NCI-H446 treated with DMSO at 0.1 percent for 48 hours (cell line): ENCODE measurements at places on chromosomes 12 and 14.
A peak's percentile ranks its signal among the peaks of the same experiment; 100 is the strongest.

DNA sequence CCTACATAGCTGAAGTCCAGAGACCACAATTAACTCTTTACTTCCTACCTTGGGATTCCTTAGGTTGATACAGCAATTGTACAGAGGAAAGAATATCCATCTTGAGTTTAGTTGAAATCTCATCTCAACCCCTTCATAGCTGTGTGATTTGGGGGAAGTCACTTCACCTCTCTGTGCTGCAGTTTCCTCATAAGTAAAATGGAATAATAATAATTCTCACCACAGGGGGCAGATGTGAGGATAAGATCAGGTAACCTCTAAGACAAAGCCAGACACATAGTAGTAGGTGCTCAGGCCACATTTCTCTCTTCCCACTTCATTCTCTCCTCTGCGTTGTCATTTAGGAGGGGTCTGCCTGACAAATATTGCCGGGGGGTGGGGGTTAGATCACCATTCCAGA lies 6.7 kb downstream of the FOXN4 start:
- DNase-seq = no peak

DNA sequence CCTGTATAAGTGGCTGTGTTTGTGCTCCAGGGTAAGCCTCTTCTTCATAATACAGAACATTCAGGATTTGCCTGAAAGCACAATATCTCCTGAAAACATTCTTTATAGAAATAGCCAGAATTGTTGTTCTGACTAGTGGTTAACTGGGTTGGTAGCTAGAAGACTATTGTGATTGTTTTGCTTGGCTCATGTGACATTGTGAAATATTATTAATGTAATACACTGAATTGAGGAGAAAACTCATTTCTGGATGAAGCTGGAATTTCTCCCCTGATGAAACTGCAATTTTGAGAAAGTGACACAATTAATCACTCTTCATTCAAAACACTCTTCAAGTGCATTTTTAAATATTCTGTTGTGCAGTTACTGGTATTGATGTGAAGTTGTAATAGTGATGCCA lies 172.3 kb upstream of the PTPRQ start:
- no peak for DNase-seq

DNA sequence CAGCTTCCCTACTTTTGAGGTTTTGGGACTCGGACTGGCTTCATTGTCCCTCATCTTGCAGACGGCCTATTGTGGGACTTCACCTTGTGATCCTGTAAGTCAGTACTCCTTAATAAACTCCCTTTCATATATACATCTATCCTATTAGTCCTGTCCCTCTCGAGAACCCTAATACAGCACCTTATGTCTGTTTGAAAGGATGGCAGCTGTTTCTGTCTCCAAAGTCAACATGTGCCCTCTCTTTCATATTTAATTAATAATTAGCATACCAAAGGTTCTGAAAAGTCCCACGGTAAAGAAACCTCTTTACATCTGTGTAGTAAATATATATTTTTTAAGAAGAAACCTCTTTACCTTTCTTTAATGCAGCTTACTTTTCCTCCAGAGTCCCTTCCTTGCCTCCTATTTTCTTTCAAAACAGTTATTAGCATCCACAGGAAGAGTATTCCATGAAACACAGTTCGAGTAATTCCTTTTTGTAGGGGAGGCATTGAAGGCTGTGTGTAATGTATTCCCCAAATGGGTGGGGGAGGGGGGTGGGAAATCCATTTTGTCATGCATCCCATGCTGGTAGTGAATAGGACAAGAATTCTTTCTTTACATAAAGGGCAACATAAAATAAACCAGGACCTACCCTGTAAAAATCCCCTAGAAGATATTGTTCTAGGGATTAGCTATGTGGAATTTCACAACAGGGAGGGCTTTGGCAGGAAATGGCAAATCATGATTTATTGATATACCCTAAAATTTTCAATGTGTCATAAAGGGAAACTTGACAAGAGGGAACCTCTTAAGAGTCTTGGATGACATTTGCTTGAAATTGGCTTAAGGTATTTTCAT lies 241.5 kb downstream of the SUDS3 start:
- no peak for DNase-seq

DNA sequence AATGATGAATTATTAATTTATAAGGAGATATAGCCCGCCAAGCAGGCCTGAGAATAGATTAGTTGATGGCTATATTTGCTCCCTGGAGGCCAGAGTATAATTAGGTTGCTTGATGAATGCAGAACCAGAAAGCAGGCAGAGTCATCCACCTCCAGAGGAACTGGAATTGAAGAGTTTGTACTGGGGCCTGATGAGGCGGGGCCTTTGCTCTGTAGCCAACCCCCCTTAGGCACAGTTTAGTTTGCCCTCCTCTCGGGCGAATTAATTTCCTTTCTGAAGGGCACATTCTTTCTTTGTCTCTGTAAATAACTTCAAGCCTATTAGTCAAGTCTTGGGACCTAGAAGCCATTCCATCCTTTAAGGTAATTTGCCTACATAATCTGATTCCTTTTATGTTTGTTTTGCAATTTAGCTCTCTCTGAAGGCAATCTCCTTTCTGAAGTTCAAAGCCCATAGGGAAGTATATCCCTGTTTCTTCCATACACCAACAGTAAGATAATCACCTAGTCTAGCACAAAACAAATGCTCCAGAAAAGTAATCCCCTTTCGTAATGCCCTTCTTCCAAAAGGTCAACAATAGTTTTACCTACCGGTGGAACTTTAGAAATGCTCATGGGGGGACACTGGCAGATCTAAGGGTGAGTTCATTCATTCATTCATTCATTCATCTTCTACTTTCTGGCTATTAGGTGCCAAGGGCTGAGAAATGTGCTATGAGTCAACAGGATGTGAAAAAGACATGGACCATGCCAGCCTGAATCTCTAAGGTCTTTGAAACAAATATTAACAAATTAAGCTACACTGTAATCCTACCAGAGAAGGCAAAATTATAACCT lies 84.8 kb upstream of the NUDT4 start:
- no peak for DNase-seq

DNA sequence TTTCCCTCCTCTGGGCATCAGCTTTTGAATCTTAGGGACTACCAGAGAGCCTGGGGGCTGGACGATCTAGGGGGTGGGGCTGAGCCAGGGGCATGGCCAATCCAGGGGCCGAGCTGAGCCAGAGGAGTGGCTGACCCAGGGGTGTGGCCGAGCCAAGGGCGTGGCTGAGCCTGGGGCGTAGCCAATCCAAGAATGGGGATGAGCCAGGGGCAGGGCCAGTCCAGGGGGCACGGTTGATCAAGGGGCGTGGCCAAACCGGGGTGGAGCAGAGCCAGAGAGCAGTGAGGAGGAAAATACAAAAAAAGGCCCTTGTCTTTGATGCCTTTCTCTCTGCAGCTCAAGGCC lies 219.3 kb upstream of the NOS1 start:
- DNase-seq = no peak

DNA sequence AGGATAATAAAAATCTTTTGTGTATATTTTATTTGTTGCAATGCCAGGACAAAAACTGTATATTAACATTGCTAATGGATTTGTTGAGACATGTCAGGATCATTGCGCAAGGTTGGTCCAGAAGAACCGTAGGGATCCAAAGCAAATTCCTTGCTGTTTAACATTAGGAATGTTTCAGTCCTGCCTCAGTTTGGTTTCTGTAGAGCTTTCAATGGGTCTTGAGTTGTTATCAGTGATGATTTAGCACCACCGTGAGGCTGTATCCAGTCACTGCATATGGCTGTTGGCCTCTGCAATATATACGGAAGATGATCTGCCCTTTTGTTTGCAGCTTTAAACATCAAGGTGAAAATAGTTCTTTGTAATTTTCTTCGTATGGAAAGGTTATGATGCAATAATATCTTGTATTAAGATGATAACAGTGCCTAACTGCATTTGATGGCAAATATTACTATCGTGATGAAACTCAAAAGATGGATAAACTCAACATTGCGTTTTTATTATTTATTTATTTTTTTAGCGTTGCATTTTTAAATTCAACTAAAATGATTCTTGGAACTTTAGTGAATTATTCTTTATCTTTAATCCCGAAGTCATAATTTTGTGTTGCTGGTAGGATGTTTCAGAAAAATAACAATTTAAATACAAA lies 231.2 kb downstream of the AKAP6 start:
- peak; percentile 54 for DNase-seq

DNA sequence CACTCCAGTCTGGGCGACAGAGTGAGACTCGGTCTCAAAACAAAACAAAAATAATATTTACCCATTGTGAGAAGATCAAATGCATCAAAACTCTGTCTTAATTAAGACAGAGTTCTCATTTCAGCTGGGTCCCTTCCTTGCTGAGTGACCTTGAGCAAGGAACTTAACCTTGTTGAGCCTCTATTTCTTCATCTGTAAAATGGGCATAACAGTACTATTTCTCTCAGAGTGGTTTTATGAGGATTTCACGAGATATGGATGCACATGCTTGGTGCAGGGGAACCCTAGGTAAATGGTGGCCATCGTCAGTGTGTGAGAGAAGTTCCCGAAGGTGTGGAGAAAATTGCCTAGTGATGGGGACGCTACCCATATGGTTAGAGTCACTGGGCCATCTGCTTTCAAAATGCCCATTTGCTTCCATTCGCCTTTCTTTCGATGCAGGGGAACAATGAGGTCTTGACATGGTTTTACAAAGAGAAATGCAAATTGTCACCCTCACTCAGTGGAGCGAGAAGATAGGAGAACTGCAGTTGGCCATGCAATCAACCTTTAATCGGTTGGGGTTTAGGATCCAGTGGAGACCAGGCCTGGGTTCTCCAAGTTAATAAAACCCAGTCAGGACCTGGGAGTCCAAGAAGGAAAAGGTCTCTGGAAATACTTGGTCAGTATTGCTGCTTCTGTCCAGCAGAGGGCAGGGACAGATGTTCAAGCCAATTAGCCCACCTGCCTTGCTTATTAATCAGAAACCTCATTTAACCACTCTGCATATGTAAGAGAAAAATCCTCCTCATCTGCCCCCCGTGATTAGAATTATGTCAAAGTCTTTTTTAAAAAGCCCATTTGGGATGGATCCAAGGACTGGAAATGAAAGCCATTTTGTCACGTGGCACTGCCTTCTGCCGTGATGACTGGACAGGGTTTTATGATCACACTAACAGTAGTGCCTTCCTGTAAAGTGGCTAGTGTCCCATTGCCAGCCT lies 37.2 kb downstream of the CFAP251 start:
- DNase-seq = no peak

- no peak for DNase-seq
Observed at GRCh38 chr12:111624540-111624939, 25.4 kb upstream of the ATXN2 start.

DNA sequence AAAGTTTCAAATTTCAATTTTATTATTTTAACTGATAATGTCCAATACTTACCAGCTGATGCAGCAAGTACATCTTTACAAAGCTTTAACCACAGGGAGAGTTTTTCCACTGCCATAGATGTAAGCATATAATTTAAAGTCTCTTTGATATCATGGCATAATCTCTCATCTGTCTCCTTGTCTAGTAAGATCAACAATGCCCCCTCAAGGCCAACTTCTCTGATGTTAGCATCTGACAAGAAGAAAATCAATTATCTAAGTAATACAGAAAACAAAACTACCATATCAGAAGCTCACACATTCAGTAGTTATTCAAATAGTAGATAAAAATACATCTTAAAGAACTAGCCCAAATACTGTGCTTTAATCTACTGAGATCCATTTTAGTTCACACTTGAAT lies 94.2 kb downstream of the HEATR5A start:
- peak; percentile 27 for DNase-seq

- DNase-seq = no peak
Observed at GRCh38 chr14:76696791-76697190, 64.5 kb upstream of the VASH1 start.

- no peak for DNase-seq
Observed at GRCh38 chr12:17148706-17149105, 542.7 kb upstream of the LMO3 start.

- DNase-seq = no peak
Observed at GRCh38 chr12:93427779-93428564, 13.8 kb downstream of the UBE2N start.

DNA sequence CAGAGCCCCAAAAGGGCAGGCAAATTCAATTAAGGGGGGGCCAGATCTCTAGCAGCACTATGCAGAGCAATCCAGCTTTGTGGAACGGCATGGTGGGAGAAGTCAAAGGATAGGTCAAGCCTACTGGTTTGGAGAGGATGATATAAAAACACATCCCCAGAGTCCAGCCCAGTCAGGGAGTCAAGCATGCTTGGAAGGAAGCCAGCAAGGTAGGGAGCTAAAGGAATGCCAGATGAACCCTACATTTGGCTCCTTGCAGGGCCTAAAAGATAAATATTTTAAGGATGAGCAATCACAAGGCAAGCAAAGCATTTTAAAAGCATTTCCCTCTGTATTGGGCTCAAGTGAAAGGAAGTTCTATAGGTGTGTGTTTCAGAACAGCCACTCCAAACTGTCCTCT lies 21.4 kb downstream of the KCTD10 start:
- no peak for DNase-seq

DNA sequence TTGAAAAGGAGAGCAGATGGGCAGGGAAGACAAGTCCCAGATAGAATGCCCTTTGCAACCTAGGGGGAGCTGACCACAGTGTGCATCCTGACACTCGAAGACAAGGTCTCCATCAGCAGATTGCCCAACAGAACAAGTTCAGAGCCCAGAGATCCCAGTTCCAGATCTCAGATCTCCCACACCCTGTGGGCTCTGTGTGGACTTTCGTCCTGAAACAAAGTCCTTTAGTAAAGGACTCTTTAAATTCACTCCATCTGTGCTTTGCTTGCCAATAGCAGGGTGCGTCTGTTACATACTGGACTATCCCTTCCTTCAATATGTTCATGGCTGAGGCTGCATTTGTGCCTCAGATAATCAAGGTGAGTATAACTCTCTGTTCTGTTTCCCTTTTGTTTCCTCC lies 8.7 kb upstream of the C1RL start:
- no peak for DNase-seq

GRCh38 chr12:40261937-40262336 lies 37.1 kb downstream of the LRRK2 start:
- no peak for DNase-seq

- no peak for DNase-seq
Observed at GRCh38 chr14:25056688-25057078, 6.7 kb upstream of the STXBP6 start.

- DNase-seq = no peak
Observed at GRCh38 chr12:81207664-81208063, 129.8 kb downstream of the ACSS3 start.

GRCh38 chr12:71840231-71840847 lies 780 bp downstream of the TBC1D15 start:
- DNase-seq = no peak

GRCh38 chr12:108257004-108257403 lies 82.1 kb downstream of the CMKLR1 start:
- no peak for DNase-seq

GRCh38 chr12:40647651-40648050 lies 44.6 kb upstream of the CNTN1 start:
- no peak for DNase-seq

DNA sequence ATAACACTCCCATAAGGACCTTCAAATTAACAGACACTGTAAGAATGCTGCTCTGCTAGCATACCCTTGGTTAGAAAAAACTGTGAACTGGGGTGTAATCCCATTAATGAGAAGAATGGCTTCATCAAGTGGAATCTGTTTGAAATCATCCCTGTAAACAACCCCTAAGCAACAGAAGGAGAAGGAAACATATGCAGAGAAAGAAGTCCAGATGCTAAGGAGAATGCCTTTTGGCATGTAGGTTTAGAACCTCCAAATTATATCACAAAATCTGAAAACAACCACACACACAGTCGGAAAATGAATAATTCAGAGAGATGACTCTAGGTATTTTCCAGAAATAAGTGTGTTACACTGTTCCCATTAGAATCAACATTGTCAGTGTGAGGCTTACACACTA lies 140.2 kb downstream of the NUAK1 start:
- no peak for DNase-seq
